ENCODE measurements at places on chromosomes 7 and 10.

DNA sequence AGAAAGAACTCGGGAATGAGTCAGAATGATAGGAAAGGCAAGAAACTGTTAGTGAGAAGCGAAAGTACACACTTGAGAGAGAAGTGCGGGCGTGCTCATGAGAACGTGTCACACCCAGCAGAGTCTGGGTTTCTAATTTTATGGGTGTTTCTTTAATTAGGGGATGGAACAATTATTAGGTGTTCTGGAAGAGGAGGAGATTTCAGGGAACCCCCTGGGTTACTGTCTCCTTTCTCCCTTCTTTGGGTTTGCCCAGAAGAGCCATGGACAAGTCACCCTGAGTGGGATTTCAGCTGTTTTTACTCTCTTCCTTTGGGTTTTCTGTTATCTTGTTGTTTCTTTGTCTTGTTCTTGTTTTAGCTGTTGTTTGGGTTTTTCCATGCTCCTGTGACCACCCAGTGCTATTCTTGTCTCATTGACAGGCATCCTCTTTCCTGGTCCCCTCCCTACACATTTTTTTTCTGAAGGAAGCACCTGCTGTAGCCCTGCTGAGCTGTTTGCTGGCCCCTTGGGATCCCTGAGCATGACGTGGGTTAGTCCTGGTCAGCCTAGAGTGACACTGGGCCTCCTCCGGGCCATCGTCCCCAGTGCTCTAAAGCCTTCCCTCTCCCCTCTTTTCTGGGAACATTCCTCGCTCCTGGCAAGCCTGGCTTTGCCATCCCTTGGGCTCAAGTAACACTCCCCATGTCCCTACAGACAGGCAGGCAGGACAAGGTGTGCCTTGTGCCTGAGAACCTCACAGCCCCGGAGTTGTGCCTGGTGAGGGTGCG lies 3.5 kb downstream of the SH2D4B start:
- DNase-seq: no peak

- DNase-seq: no peak
Measured at GRCh38 chr10:112678987-112679386, 232.0 kb downstream of the VTI1A start.

DNA sequence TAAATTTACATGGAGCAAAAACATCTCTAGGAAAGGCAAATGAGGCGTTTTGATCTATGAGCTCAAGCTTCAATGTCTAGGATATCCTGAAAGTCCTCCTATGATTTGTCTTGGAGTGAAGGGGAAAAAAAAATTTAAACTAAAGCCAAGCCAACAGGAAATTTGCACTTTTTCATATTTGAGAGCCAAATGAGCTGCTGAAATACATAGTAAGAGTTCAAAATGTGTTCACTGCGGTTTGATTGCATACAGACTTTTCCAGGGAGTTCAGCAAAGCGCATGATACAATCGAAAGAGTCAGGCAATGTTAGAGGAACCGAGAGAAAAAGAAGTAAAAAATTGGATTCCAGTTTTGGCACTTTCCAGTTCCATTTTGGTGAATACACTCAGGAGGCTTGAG lies 633.4 kb upstream of the MGMT start:
- no peak for DNase-seq

DNA sequence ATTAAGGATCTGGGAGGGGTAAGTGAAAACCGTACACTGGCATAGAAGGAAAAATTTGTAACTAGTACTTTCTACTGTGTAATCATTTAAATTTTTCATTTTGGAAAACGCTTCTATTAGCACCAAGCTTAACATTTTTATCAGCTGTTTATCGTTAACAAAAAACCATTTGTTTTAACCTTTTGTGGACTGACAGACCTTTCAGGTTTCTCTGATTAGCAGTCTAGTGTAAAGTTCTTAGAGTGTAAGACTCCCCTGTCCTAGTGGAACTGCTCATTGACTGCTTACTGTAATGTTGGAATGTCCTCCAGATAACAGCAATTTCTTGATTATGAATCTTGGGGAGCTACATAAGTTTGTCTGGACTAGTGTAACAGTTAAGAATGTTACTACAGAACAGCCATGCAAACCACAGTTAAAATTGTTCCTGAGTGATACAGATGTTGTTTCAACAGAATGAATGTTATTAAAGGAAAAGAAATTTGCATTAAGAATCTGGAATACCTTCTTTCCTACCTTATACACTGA lies 2.0 kb downstream of the DBF4 start:
- DNase-seq: peak; percentile 5

GRCh38 chr10:33566001-33566400 lies 231.5 kb upstream of the NRP1 start:
- no peak for DNase-seq

DNA sequence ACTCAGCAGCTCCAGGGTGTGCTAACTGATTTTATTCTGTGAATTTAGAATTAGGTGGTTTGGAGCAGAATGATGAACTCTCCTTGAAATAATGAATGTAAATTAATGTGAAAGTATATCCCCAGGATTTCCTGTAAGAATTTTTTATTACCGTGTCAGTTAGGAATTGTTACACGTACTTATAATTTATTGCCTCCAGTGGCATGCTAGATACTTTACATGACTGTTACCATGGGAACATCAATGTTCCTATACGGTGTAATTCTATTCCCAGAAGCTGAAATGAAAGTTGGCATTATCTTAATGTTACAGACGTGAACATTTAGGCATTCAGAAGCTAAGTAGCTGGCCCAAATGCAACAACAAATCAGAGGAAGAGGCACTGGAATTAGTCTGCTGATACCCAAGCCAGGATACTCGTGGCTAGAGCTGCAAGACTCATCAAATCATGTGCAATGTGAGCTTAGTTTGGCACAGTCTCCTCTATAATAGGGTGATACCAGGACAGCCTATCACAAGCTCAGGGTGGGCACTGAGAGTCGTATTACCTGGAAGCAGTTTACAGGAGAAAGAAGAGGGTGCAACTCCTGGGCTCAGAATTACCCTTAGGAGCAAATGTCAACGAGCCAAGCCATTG lies 30.0 kb upstream of the PRKAR2B start:
- DNase-seq: no peak

DNA sequence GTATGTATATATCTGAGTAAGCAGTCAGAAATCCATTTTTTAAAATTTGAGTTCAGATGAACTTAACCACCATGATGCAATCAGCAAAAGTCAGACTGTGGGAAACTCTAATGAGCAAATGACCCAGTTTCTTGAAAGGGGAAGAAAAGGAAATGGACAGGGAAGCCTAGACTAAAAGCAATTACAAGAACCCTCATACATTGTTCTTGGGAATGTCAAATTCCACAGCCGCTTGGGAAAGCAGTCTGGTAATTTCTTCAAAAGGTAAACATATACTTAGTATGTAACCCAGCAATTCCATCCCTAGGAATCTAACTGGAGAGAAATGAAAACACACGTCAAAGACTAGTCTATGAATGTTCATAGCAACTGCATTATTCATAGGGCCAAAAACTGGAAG lies 16.4 kb upstream of the FOXK1 start:
- peak; percentile 95 for DNase-seq

DNA sequence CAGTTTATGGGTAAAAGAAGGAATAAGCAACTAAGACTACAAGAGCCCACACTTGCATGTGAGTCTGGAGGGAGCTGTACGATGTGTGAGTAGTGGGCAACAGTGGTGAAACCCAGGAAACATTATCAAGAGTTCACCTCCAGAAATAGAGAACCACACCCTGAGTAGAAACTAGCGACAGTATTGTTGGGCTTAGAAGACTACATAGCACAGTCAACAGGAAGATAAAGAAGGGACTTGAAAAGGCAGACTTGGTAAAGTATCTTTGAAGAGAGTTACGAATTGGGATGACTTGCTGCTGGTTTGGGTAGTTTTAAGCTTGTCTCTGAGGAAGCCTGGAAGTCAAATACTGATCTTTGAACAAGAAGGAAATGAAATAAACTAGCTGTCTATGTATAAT lies 223.2 kb upstream of the GNAI1 start:
- no peak for DNase-seq

DNA sequence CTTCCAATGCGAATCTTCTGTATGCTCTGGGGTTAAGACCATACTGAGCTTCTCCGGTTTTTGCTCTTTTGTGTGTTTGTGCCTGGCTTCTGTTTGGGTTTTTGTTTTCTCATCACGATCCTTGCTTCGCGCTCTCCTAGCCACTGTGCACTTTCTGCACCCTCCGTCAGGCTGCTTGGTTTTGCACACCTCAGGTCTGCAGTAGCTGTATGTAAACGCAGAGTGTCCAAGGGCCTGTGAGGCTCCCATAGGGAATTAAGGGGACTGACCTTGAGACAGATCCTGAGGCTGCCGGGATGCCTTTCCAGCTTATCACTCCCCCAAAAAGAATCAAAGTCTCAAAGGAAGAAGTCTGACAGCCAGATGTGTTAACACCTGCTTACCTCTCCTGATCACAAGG lies 95.2 kb downstream of the PROSER2 start:
- DNase-seq: no peak

- DNase-seq: no peak
Measured at GRCh38 chr10:34207343-34207742, 607.8 kb downstream of the PARD3 start.

DNA sequence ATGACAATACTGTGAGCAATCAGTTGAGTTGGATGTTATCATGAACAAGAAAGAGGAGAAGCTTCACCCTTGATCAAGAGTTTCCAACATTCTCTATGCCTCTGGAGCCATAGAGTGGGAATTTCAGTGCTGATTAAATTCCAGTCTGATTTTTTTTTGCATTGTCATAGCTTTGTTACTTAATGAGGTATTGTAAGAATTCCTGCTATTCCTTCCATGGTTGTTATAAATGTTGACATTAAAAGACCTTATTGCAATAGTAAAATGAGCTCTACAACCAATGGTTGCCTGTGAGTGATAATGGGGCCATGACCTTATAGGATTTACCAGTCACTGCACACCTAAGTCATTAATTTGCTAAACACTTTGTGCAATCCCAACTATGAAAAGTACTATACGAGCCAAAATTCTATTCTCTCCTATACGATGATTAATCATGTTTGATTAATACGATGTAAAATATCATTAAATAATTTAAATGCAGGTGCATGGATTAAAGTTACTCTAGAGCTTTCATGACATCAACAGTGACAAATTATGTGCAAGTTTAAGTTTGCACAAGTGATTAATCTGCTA lies 353.2 kb upstream of the KLF6 start:
- no peak for DNase-seq

GRCh38 chr10:97144297-97144696 lies 41.5 kb downstream of the SLIT1 start:
- no peak for DNase-seq

DNA sequence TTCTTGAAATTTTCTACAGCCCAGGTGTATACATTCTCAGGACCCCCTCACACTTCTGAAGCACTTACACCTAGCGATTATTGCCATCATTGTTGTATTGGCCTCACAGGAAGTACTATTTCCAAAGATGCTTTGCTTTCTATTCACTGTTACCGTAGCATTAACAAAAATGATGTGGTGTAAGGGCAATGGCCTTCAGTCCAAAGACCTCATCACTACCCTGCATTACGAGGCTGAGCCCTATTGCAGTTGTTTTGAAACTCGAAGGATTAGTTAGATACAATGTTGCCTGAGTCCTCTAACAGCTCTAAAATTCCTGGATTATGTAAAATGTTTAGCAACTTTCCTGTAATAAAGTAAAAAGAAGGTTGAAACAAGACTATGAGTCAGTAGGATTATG lies 2.9 kb downstream of the NRCAM start:
- DNase-seq: no peak

- no peak for DNase-seq
Measured at GRCh38 chr10:25867321-25867720, 66.7 kb upstream of the MYO3A start.

DNA sequence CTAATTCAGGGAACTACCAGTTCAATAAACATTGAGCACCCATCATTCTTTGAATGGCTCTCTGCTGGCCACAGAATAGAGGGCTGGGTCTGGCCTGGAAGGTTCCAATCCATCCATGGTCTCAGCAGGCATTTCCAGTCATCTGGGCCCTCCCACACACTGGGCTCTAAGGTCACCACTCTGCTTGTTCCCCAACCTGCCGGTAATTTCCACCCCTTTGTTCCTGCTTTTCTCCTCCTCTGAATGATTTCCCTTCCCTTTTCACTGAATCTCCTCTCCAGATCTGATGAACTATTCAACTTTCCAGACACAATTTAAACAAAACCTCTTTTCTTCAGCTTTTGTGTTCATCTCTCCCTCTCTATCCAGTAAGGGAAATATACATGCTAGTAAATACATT lies 2.6 kb downstream of the BZW2 start:
- no peak for DNase-seq

DNA sequence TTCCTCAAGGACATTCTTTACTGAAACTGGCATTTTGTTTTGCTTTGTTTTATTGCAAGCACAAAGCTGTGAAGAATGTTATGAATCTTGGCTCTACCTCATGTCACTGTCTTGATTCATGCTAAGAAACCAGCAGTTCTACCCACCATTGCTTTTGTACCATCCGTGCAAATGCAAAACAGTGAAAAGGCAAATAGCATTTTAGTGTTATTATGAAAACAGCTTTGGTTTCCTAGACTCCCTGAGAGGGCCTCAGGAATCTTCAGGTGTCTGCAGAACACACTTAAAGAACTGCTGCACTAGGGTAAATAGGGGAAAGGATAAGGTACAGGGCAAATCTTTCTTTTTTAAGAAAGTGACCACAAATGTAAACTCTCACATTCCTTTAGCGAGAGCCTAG lies 318.9 kb downstream of the AHR start:
- peak; percentile 17 for DNase-seq

DNA sequence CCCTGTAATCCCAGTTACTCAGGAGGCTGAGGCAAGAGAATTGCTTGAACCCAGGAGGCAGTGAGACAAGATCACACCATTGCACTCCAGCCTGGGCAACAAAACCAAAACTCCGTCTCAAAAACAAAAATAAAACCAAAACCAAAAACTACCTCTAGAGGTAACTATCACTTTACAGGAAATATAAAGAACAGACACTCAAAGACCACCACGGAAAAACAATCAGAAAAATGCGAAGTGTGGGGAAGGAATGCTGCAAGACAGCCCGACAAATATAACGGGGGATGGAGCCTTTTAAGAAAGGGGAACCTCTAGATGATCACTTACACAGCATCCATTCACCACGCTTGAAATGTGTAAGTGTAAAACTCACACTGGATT lies 4.3 kb downstream of the HNRNPF start:
- DNase-seq: no peak

GRCh38 chr10:102167861-102168260 lies 15.7 kb downstream of the NOLC1 start:
- DNase-seq: no peak

DNA sequence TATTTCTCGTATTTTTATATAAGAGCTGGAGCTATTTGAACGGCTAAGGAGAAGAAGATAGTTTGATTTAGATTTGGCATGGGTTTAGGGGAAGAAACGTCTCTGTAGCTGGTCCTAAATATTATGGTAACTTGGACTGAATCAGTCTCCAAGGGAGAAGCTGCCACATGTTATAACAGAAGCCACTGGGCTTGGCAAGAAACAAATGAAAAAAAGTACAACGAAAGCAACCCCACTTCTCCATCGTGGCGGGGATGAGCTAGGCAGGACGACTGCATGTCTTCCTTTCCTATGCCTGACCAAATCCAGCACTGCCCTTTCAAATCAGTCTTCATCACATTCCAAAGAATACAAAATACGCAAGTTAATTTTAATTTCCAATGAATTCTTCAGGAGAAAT lies 196.7 kb upstream of the KLF14 start:
- no peak for DNase-seq

- no peak for DNase-seq
Measured at GRCh38 chr7:109343678-109344077, 774.0 kb downstream of the DNAJB9 start.

GRCh38 chr7:136807598-136807997 lies 60.9 kb upstream of the CHRM2 start:
- DNase-seq: no peak

GRCh38 chr7:129468087-129468486 lies 33.9 kb downstream of the STRIP2 start:
- no peak for DNase-seq
